ENCODE measurements at places on chromosomes 5 and 9. TPM values are rescaled to one million over a fixed set of nuclear protein-coding genes. Genes with fewer than 3 reads are reported as not detected.
A peak's percentile ranks its signal among the peaks of the same experiment; 100 is the strongest.

MSH3 gene
- 13.0 TPM for total RNA-seq

IL17B gene
- not detected for total RNA-seq

GRXCR2 gene
- not detected for total RNA-seq

MEIKIN gene
- not detected for total RNA-seq

SLC25A2 gene
- total RNA-seq: 0.62 TPM

NR6A1 gene
- 63.8 TPM for total RNA-seq

SIT1 gene
- total RNA-seq: not detected

PCDH1 gene
- total RNA-seq: 140 TPM

TAF1L gene
- not detected for total RNA-seq

GRCh38 chr5:160618286-160618685 lies 196.6 kb downstream of the PTTG1 start:
- no peaks in the 10 kb centered on the region for H3K36me3 ChIP-seq
- peaks cover 2% of the 10 kb centered on the region for H3K27me3 ChIP-seq
- no peak overlapping the region for H3K27ac ChIP-seq
- H3K4me3 ChIP-seq: no peak overlapping the region

DNA sequence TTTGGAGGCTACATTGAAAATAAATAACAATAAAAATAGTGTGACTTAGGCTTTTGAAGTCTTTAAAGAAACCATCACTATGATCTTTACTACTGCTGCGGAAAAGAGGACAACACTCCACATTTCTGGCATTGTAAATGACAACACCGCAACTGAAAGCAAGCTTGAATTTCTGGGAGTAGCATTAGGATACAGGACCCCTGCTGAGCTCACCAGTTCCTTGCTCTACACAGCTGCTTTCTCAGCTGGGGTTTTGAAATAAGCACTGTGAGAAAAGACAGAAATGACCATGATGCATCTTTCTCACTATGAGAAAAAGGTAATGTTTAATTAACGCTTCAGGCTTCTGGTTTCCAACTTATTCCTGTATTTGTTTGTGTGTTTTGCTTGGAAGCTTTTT lies 168.0 kb downstream of the TAF11L14 start:
- no peaks in the 10 kb centered on the region for H3K27me3 ChIP-seq
- H3K4me1 ChIP-seq: no peaks in the 10 kb centered on the region
- H3K4me3 ChIP-seq: no peak overlapping the region
- no peak for DNase-seq
- no peak overlapping the region for H3K27ac ChIP-seq
- H3K36me3 ChIP-seq: no peaks in the 10 kb centered on the region

DNA sequence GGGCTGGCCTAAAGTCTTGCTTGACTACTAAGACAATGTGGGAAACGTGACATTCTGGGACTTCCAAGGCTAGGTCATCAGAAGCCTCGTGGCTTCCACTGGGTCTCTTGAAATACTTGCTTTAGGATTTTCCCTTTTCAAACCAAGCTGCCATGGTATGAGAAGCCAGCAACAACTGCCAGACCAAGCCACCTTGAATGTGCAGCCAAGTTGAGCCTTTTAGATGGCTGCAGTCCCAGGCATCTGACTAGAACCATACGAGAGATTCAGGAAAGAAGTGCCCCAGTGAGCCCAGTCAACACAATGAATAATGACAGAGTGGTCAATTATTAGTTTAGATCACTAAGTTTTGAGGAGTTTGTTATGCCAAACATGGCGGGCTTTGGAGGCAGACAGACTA lies 143.3 kb downstream of the SLF1 start:
- no peaks in the 10 kb centered on the region for H3K27me3 ChIP-seq
- H3K4me3 ChIP-seq: no peak overlapping the region
- no peaks in the 10 kb centered on the region for H3K36me3 ChIP-seq
- no peak overlapping the region for H3K27ac ChIP-seq
- DNase-seq: no peak

- H3K4me1 ChIP-seq: peaks cover 41% of the 10 kb centered on the region
- peaks cover 4% of the 10 kb centered on the region for H3K36me3 ChIP-seq
- no peak for DNase-seq
- H3K4me3 ChIP-seq: peak overlapping the region; percentile 28
- peak overlapping the region; percentile 42 for H3K27ac ChIP-seq
Measured at GRCh38 chr5:176540956-176541337, 3.7 kb upstream of the RNF44 start.

- no peak overlapping the region for H3K27ac ChIP-seq
- H3K36me3 ChIP-seq: no peaks in the 10 kb centered on the region
- no peaks in the 10 kb centered on the region for H3K4me1 ChIP-seq
- no peak overlapping the region for H3K4me3 ChIP-seq
- DNase-seq: no peak
- H3K27me3 ChIP-seq: peaks cover 1% of the 10 kb centered on the region
Measured at GRCh38 chr9:16960084-16960483, 89.6 kb upstream of the BNC2 start.

DNA sequence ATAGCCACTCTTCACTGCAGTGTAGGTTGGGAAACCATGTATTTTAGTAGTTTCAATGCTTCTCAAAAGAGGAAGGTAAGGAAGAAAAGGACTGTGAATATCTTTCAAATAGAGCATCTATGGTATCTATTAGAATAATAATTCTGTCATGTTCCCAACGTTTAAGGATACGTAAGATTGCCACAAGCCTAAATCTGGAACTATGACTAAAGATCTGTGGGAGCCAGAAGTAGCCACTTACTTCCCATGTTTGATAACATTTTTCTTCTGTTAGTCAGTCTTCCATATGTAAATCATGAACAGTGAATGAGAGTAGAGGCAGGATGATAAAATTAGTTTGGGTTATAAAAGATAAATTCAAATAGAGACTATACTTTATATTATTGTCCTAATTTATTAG lies 16.3 kb upstream of the MROH2B start:
- no peak overlapping the region for H3K4me3 ChIP-seq
- no peak for DNase-seq

- DNase-seq: no peak
- H3K27ac ChIP-seq: no peak overlapping the region
- H3K27me3 ChIP-seq: peaks cover 4% of the 10 kb centered on the region
- H3K36me3 ChIP-seq: peaks cover 6% of the 10 kb centered on the region
Measured at GRCh38 chr5:14580398-14581034, 1.1 kb upstream of the OTULINL start.

- peaks cover 9% of the 10 kb centered on the region for H3K4me1 ChIP-seq
- peaks cover 12% of the 10 kb centered on the region for H3K27me3 ChIP-seq
- no peak overlapping the region for H3K4me3 ChIP-seq
- DNase-seq: no peak
- H3K36me3 ChIP-seq: no peaks in the 10 kb centered on the region
- H3K27ac ChIP-seq: no peak overlapping the region
Measured at GRCh38 chr9:113352411-113352810, 3.1 kb downstream of the BSPRY start.

- no peaks in the 10 kb centered on the region for H3K36me3 ChIP-seq
- H3K27ac ChIP-seq: no peak overlapping the region
- no peak for DNase-seq
- peaks cover 4% of the 10 kb centered on the region for H3K27me3 ChIP-seq
- peaks cover 39% of the 10 kb centered on the region for H3K4me1 ChIP-seq
Measured at GRCh38 chr5:139301808-139302499, 8.4 kb downstream of the MATR3 start.

DNA sequence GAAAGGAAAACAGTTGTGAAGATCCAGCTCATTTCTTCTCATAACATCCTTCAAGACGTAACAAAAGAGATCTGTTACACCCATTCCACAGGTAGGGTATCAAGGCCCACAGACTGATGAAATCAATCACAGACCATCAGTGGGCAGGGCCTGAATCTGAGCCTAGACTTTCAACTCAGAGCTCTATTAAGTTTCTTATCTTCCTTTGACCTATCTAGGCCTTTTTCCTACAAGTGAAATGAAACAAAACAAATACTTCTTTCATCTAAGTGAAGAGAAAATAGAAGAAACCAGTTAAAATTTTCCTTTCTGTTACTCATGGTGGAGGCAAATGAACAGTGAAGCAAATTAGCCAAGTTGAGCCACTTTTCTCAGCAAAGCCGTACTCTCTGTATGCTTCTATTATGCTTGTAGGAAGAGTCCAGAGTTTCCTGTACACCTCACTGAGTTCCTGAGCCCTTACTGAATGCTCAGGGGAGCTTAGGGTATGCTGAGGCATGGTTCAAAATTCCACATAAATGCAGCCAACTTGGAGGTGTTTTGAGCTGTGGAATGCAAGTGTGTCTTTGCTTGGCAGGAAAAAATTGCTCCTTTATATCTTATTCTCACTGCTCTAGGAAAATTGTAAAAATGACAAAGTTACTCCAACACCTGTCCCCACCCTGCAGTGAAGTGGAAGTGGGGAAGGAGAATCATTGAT lies 91.9 kb downstream of the FEM1C start:
- DNase-seq: no peak
- peaks cover 3% of the 10 kb centered on the region for H3K27me3 ChIP-seq
- no peak overlapping the region for H3K27ac ChIP-seq
- H3K4me3 ChIP-seq: no peak overlapping the region

GRCh38 chr5:79510638-79511037 lies 3.3 kb downstream of the HOMER1 start:
- peaks cover 53% of the 10 kb centered on the region for H3K4me1 ChIP-seq
- H3K36me3 ChIP-seq: peaks cover 3% of the 10 kb centered on the region
- peaks cover 9% of the 10 kb centered on the region for H3K27me3 ChIP-seq

DNA sequence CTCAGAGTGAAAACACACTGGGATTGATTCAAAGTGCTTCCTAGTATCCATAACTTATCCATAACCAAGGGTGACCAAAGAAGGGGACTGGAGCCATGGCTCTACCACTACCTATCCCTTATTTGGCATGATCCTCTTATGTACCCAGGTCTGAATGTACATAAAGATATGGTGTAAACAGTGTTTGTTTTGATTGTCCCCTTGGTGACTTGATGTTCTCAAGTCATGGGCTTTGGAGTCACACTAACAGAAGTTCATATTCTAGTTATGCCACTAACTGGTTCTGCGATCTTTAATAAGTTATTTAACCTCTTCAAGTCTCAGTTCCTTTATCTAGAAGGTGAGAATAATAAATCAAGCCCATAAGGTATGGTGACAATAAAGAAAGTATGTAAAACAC lies 283.4 kb upstream of the PTGER4 start:
- H3K27me3 ChIP-seq: no peaks in the 10 kb centered on the region
- H3K27ac ChIP-seq: no peak overlapping the region
- no peak for DNase-seq
- peaks cover 11% of the 10 kb centered on the region for H3K4me1 ChIP-seq
- H3K36me3 ChIP-seq: no peaks in the 10 kb centered on the region

- no peak overlapping the region for H3K27ac ChIP-seq
- H3K4me3 ChIP-seq: no peak overlapping the region
- no peak for DNase-seq
Measured at GRCh38 chr9:115674091-115674490, 479.5 kb upstream of the PAPPA start.

GRCh38 chr5:63961598-63962161 lies 565 bp downstream of the HTR1A start:
- H3K36me3 ChIP-seq: no peaks in the 10 kb centered on the region
- no peak overlapping the region for H3K27ac ChIP-seq
- peaks cover 11% of the 10 kb centered on the region for H3K27me3 ChIP-seq
- DNase-seq: peak; percentile 35
- H3K4me3 ChIP-seq: no peak overlapping the region

GRCh38 chr5:31626156-31626555 lies 12.8 kb upstream of the PDZD2 start:
- H3K4me3 ChIP-seq: no peak overlapping the region
- no peaks in the 10 kb centered on the region for H3K36me3 ChIP-seq
- no peak for DNase-seq
- H3K4me1 ChIP-seq: peaks cover 3% of the 10 kb centered on the region
- peaks cover 2% of the 10 kb centered on the region for H3K27me3 ChIP-seq

DNA sequence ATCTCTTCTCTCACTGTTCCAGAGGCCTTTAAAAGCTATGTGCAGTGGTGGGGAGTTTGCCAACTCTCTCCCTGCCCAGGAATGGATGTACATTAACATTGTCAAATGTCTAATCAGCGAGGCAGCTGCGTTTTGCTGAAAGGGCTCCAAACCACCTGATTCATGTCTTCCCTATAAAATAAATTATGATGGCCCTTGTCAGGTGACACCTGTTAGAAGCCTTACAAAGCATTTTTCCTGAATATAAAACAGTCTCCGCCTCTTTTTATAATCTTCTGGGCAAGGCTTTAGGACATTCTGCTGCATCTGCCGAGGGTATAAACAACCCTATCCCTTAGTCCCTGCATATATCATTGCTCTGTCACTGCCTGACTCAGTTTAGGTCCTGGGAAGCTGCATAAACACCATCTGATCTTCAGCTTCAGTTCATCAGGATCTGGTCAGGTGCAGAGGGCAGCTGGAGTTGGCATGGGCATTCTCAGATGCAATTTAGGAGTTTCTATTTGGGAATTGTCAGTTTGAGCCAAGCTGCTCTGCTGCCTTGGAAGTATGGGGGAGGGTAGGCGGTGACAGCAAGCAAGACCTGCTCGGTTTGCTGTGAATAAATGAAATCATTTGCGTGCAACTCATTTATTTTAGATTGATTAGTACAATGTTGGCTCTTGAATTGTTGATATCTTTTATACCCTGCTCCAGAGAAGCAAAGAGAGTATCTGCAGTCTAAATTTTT lies 103.5 kb downstream of the ACER2 start:
- H3K27me3 ChIP-seq: no peaks in the 10 kb centered on the region
- no peaks in the 10 kb centered on the region for H3K36me3 ChIP-seq
- DNase-seq: no peak
- no peak overlapping the region for H3K4me3 ChIP-seq

DNA sequence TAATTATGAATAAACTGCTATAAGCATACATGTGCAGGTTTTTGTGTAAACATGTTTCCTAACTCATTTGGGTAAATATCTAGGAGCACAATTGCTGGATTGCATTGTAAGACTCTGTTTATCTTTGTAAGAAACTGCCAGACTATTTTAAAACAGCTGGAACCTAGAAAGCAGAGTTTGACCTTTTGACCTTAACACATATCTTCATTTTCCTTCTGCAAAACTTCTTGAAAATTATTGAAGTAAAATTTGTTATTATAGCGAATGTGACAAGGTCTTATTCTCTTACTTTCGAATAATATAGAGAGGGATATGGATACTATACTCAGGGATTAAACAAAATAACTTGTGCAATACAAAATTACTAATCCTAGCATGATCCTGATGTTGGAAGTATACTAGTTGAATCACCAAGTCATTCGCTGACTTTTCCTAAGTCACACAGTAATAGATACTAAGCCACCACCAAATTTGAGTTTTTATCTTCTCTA lies 3.2 kb upstream of the ANXA1 start:
- H3K36me3 ChIP-seq: no peaks in the 10 kb centered on the region
- H3K4me1 ChIP-seq: peaks cover 26% of the 10 kb centered on the region
- H3K27ac ChIP-seq: no peak overlapping the region
- no peak overlapping the region for H3K4me3 ChIP-seq
- no peaks in the 10 kb centered on the region for H3K27me3 ChIP-seq
- no peak for DNase-seq

GRCh38 chr9:34025811-34026210 lies 22.9 kb downstream of the UBAP2 start:
- H3K4me3 ChIP-seq: no peak overlapping the region
- no peak for DNase-seq
- no peaks in the 10 kb centered on the region for H3K27me3 ChIP-seq
- no peak overlapping the region for H3K27ac ChIP-seq
- no peaks in the 10 kb centered on the region for H3K36me3 ChIP-seq

DNA sequence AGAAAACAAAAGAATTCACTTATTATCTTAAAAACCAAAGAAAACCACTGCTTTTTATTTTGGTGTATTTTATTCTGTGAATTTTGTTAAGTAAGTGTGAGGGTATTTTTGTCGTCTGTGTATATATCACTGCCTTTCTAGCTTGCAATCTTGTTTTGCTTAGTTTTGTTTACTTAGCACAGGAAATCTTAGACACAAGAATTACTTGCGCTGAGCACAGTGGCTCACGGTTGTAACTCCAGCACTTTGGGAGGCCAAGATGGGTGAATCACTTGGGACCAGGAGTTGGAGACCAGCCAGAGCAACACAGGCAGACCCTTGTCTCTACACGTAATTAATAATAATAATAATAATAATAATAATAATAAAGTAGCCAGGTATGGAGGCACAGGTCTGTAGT lies 230.3 kb downstream of the PAPPA start:
- H3K36me3 ChIP-seq: no peaks in the 10 kb centered on the region
- DNase-seq: no peak
- peaks cover 20% of the 10 kb centered on the region for H3K4me1 ChIP-seq
